Heart right ventricle (tissue), 16 donors: ENCODE measurements at places on chromosomes 1 and 21.

- no peak overlapping the region for H3K27ac ChIP-seq
- DNase-seq = no peak
- H3K4me3 ChIP-seq = no peak overlapping the region
- H3K27me3 ChIP-seq = no peaks in the 10 kb centered on the region
- H3K36me3 ChIP-seq = no peaks in the 10 kb centered on the region
These were observed 311.9 kb upstream of the PTBP2 start for GRCh38 chr1:96409689-96410088.

- H3K27ac ChIP-seq = no peak overlapping the region
- no peak overlapping the region for H3K4me3 ChIP-seq
- no peaks in the 10 kb centered on the region for H3K4me1 ChIP-seq
- no peak for DNase-seq
These were observed 340.4 kb upstream of the VAMP3 start for GRCh38 chr1:7430691-7431090.

- H3K27me3 ChIP-seq = no peaks in the 10 kb centered on the region
- DNase-seq = no peak
- peaks cover 10% of the 10 kb centered on the region for H3K4me1 ChIP-seq
- H3K36me3 ChIP-seq = peaks cover 13% of the 10 kb centered on the region
- no peak overlapping the region for H3K27ac ChIP-seq
- H3K4me3 ChIP-seq = peak overlapping the region; percentile 81
These were observed 390 bp downstream of the ZFP69B start for GRCh38 chr1:40450495-40451237.

DNA sequence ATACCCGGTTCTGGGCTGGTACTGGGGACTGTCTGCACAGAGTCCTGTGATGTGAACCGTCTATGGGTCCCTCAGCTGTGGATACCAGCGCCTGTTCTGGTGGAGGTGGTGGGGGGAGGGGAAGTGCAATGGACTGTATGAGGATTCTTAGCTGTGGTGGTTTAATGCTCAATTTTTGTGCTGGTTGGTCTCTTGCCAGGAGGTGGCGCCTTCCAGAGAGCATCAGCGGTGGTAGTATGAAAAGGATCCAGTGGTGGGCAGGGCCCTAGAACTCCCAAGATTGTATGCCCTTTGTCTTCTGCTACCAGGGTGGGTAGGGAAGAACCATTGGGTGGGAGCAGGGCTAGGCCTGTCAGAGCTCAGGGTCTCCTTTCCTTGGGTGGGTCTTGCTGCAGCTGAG is 89.4 kb upstream of the B3GALT2 start:
- no peaks in the 10 kb centered on the region for H3K36me3 ChIP-seq
- H3K27me3 ChIP-seq = no peaks in the 10 kb centered on the region
- DNase-seq = no peak
- no peaks in the 10 kb centered on the region for H3K4me1 ChIP-seq
- H3K27ac ChIP-seq = no peak overlapping the region
- H3K4me3 ChIP-seq = no peak overlapping the region

GRCh38 chr1:230743899-230744298 is 3.3 kb upstream of the CAPN9 start:
- H3K4me1 ChIP-seq = no peaks in the 10 kb centered on the region
- H3K36me3 ChIP-seq = no peaks in the 10 kb centered on the region
- H3K27me3 ChIP-seq = no peaks in the 10 kb centered on the region
- no peak for DNase-seq

DNA sequence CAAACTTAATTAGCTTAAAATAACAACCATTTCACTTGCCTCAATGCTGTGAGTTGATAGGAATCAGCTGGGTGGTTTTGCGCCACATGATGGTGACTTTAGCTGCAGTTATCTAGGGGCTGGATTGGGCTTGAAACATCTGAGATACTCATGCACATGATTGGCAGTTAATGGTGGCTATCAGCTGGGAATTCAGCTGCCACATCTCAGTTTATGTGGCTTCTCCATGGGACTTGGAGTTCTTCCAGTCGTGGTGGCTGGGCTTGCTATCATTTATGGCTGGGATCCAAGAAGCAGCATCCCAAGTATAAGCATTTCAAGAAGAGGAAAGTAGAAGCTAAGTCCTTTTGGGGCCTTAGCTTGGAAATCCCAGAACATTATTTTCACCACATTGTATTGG is 36.4 kb downstream of the PDC start:
- peaks cover 4% of the 10 kb centered on the region for H3K36me3 ChIP-seq
- H3K4me3 ChIP-seq = no peak overlapping the region
- DNase-seq = peak; percentile 20
